CD4-positive, alpha-beta T cell (primary cell): ENCODE measurements at places on chromosomes 2 and 18. TPM values are rescaled to one million over a fixed set of nuclear protein-coding genes. Genes with fewer than 3 reads are reported as not detected.

The MC5R gene
- total RNA-seq: not detected

DNA sequence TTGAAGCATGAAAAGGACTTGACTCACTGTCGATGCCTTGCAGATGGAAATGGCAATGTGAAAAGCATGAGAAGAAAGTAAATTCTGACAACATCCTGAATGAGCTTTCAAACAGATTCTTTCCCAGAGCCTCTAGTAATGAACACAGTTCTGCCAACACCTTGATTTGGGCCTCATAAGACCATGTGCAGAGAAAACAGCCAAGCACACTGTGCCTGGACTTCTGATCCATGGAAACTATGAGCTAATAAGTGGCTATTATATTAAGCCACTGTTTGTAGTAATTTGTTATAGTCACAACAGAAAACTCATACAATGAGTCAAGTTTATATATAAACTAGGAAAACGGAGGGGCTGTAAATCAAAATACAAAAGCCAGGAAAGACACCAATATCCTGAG is 477.3 kb downstream of the MBD2 start:
- H3K27ac ChIP-seq: no peak overlapping the region
- no peak for DNase-seq
- H3K36me3 ChIP-seq: no peaks in the 10 kb centered on the region
- H3K4me3 ChIP-seq: no peak overlapping the region

DNA sequence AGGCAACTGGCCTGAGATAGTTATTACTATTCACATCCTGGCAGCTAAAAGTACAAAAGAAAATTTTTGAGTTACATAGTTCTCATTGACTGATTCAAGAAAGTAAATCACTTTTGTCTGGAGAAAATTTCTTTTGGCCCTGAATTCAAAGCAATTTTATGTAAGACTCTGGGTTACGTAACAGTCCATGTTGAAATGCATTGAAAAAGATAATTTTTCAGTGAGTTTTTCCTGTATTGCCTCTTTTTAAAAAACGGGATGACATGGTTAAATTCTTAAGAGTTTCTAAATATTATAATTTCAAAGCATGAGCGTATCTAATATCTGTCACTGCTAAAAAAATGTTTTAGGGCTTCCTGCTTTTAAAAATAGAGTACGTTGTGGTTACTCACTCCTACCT is 72.7 kb downstream of the ANKRD12 start:
- peaks cover 54% of the 10 kb centered on the region for H3K36me3 ChIP-seq
- H3K27me3 ChIP-seq: no peaks in the 10 kb centered on the region
- no peaks in the 10 kb centered on the region for H3K4me1 ChIP-seq
- no peak for DNase-seq

GRCh38 chr18:79832169-79832568 is 34.4 kb downstream of the KCNG2 start:
- no peak overlapping the region for H3K27ac ChIP-seq
- H3K4me1 ChIP-seq: no peaks in the 10 kb centered on the region
- DNase-seq: no peak
- no peaks in the 10 kb centered on the region for H3K36me3 ChIP-seq
- no peak overlapping the region for H3K4me3 ChIP-seq

The ELOA2 gene
- total RNA-seq: not detected
